ENCODE measurements at places on chromosomes 4 and X. TPM values are rescaled to one million over a fixed set of nuclear protein-coding genes. Genes with fewer than 3 reads are reported as not detected.

The INTU gene
- total RNA-seq = 2.6 TPM

The MAGEC2 gene
- total RNA-seq = not detected

The SMS gene
- 64.7 TPM for total RNA-seq

The TMLHE gene
- total RNA-seq = 7.8 TPM

The CSAG1 gene
- not detected for total RNA-seq

The GRK4 gene
- total RNA-seq = 4.0 TPM

The AKAP14 gene
- not detected for total RNA-seq

The VSIG4 gene
- total RNA-seq = not detected

The MAN2B2 gene
- total RNA-seq = 22.2 TPM

The GC gene
- total RNA-seq = not detected

The USP51 gene
- total RNA-seq = 0.65 TPM

The GLRB gene
- 5.8 TPM for total RNA-seq

The SLC2A9 gene
- total RNA-seq = 4.1 TPM

The TMPRSS11F gene
- total RNA-seq = not detected

The COX7B2 gene
- total RNA-seq = not detected

The CENPVL1 gene
- not detected for total RNA-seq

The IL15 gene
- 6.2 TPM for total RNA-seq

The HS3ST1 gene
- 0.40 TPM for total RNA-seq

The MRPL1 gene
- total RNA-seq = 26.2 TPM

The CCSER1 gene
- under 0.01 TPM for total RNA-seq

The GLOD5 gene
- total RNA-seq = not detected

The GAGE1 gene
- total RNA-seq = not detected

The TIMM17B gene
- total RNA-seq = 61.8 TPM

The RENBP gene
- total RNA-seq = 0.52 TPM

The TEC gene
- 2.6 TPM for total RNA-seq

The SOWAHD gene
- total RNA-seq = not detected

The GLUD2 gene
- 1.1 TPM for total RNA-seq

The HSFX2 gene
- 0.40 TPM for total RNA-seq

The HSD17B13 gene
- 0.24 TPM for total RNA-seq

The ING2 gene
- total RNA-seq = 15.0 TPM

The ELF2 gene
- total RNA-seq = 16.9 TPM

The GPR119 gene
- not detected for total RNA-seq

The RS1 gene
- not detected for total RNA-seq

The RHOXF1 gene
- total RNA-seq = not detected

The IL21 gene
- total RNA-seq = not detected

The BMP3 gene
- 0.08 TPM for total RNA-seq

The PAGE5 gene
- total RNA-seq = not detected

The PCDH18 gene
- total RNA-seq = 59.1 TPM

The LIN54 gene
- total RNA-seq = 10.1 TPM

The TNIP3 gene
- total RNA-seq = not detected

The NLGN3 gene
- total RNA-seq = 3.1 TPM
